ENCODE measurements at places on chromosomes 4 and X.

GRCh38 chr4:79014230-79014629 lies 75.0 kb upstream of the PAQR3 start:
- DNase-seq: no peak

- no peak for DNase-seq
Measured at GRCh38 chrX:123835661-123836371, 24.0 kb upstream of the XIAP start.

DNA sequence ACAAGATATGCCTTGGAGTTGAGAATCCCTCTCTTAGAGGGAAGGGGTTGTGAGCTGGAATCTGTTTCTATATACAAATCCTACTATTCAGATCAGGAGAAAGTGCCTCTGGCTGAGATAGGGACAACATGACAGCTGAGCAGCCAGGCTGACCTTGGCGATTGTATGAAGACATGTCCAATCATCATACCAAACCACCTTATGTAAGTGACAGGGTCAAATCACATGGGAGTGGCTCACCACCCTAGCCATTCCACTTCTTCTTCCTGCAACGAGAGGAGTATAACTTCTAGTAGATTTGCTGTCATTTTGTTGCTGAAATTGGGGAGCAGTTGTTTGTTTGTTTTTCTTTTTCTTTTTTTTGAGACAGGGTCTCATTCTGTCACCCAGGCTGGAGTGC lies 48.3 kb upstream of the TMEM150C start:
- no peak for DNase-seq

- no peak for DNase-seq
Measured at GRCh38 chr4:633406-633805, 8.0 kb downstream of the PDE6B start.

DNA sequence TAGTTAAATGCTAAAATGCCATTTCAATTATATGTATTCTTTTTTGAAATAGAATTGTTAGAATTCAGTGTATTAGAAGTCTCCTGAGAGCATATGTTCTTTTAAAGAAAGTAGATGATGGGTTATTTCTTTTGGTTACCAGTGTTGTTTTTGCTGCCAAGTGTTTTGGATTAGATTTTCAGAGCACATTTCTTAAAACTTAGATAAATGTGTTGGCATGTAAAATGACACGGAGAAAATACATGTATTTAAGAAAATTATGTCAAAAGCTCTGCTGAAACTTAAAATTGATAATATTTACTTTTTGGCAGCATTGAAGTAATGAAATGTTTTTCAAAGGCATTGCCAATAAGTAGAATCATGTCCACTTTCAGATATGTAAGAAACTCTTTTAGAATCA lies 379.7 kb downstream of the ADGRL3 start:
- no peak for DNase-seq

GRCh38 chr4:133464311-133464710 lies 315.2 kb downstream of the PCDH10 start:
- no peak for DNase-seq

DNA sequence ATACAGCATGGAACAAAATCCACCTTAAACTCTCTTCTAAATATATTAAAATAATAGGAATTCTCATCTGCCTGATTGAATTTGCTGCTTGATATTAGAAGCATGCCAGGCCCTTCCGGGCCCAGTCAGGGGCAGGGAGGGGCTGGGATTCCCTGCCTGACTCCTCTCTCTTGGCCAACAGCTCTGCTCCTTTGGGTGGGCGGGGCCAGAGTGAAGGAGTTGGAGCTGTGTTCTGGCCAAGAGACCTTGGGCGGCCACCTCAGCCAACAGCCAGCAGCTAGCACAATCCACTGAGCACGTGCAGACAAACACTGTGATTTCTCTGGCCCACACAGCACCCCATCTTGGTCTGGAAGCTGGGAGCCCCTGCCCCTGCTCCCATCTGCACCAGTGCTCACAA lies 140.3 kb downstream of the PJA1 start:
- DNase-seq: peak; percentile 48

DNA sequence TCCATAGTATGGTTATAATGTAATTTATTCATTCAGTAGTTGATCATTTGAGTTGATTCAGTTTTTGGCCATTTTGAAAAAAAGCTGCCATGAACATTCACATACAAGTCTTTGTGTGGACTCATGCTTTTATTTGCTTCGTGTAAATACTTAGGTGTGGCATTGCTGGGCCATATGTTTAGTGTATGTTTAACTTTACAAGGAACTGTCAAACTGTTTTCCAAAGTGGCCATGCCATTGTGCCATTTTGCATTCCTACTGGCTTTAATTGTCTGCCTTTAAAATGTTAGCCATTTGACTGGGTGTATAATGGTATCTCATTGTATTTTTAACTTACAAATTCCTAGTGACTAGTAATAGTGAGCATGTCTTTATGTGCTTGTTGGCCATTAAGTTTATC lies 8.8 kb downstream of the MTM1 start:
- no peak for DNase-seq

GRCh38 chrX:16771483-16772398 lies 14.5 kb upstream of the TXLNG start:
- no peak for DNase-seq

GRCh38 chr4:53502094-53502493 lies 89.2 kb downstream of the LNX1 start:
- DNase-seq: no peak

- DNase-seq: no peak
Measured at GRCh38 chrX:73849073-73849472, 286.1 kb downstream of the CHIC1 start.

GRCh38 chr4:120971884-120972283 lies 49.4 kb upstream of the PRDM5 start:
- no peak for DNase-seq

DNA sequence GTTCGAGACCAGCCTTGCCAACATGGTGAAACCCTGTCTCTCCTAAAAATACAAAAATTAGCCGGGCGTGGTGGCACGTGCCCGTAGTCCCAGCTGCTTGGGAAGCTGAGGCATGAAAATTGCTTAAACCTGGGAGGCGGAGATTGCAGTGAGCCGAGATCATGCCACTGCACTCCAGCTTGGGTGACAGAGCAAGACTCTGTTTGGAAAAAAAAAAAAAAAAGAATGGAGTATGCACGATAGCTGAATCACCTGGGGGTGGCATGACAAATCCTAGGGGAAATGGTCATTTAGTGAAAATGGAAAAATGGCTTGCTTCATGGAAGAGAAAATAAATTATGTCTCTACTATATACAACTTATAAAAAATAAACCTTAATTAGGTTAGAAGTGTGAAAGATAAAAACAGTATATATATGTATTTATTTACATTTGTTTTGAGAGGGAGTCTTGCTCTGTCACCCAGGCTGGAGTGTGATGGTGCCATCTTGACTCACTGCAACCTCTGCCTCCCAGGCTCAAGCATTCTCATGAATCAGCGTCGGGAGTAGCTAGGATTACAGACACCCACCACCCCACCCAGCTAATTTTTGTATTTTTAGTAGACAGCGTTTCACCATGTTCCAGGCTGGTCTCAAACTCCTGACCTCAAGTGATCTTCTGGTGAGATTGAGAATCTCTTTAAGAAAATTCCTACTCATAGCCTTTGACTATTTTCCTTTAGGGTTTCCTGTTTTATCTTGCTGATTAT lies 19.3 kb upstream of the ING2 start:
- DNase-seq: no peak

DNA sequence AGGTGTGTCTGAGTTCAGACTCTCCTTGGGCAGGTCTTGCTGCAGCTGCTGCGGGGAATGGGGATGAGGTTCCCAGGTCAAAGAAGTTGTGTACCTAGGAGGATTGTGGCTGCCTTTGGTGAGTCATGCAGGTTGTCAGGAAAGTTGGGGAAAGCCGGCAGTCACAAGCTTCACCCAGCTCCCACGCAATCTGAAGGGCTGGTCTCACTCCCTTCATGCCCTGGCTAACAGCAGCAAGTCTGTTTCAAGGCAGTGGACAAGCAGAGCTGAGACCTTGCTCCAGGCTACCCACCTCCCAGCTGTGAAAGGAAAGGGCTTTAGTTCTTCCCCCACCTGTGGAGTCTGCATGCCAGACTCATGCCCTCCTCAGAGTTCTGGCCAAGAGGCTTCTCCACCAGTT lies 287.2 kb downstream of the DTHD1 start:
- DNase-seq: no peak

DNA sequence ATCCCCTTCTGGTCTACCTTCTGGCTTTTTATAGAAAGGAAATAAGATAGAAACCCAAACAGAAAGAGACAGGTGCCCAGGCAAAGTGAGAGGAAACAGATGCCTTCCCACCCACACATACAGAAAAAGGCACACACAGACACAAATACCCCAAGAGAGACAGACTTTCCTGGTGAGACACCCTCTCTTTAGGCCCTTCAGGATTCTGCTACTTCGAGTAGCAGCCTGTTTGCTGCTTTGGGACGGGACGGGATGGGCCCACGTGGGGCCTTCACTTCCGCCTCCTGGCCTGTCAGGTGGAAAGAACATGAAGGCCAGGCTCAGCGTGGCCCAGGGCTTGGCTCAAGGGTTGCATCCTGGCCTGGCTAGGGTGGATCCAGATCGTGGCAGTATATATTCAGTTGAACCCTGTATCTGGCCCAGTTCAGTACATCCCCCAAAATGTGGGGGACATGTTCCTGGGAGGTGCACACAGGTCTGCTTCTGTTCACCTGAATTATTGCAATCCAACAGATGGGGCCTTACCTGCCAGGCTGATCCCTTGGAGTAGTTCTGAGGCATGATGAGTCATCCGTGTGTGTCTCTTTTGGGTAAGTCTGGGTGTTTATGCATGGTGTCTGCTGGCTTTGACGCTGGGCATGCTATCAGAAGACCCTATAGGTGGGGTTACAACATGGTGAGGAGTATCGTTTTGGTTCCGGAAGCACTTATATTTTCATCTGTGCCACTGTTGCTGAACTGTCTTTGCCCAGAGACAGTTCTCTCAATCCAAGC lies 2.4 kb downstream of the ZNF275 start:
- DNase-seq: no peak

- DNase-seq: no peak
Measured at GRCh38 chr4:112513971-112514646, 1.9 kb downstream of the NEUROG2 start.

DNA sequence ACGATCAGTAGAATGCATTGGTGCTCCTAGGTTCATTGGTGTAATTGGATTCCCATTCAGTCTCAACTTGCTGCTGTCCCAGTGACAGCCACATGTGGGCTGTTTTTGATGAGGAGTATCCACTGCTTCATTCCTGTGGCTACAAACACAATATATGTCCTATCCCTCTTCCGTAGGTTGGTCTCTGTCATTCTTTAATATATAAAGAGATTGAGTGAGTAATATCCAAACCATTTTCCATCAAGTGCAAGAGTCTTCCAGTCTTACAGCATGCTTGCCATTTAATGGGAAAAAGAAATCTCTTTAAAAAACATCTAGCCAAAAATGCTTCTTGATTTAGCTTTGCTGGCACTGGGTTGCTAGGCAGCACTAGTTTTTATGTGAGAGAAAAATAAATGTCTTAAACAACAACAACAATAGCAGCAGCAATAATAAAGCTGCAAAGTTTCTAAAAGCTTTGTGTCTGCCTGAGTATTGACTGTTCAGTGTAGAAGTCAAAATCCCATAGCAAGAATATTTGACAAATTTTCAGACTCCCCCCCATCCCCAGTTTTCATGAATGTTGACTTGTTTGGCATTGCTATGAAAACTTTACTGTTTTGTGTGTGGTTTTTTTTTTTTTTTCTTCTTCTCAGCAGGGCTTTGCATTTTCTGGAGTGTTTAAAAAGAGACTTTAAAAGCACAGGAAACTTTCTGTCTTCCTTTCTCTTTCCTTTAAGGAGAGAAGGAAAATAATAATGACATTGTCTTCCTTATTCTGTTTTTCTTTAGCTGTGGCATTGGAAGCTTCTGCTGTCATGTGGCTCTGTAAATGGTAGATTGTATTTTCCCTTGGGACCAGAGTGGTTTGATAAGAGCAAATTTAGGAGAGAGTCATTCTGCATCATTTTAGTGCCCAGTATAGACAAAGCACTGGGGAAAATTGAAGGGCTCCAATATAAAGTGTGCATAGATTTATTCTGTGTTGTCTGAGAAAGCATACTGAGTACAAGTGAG lies 244.3 kb downstream of the ARHGAP10 start:
- DNase-seq: no peak

GRCh38 chrX:149979126-149979644 lies 40.9 kb upstream of the EOLA2 start:
- DNase-seq: no peak

DNA sequence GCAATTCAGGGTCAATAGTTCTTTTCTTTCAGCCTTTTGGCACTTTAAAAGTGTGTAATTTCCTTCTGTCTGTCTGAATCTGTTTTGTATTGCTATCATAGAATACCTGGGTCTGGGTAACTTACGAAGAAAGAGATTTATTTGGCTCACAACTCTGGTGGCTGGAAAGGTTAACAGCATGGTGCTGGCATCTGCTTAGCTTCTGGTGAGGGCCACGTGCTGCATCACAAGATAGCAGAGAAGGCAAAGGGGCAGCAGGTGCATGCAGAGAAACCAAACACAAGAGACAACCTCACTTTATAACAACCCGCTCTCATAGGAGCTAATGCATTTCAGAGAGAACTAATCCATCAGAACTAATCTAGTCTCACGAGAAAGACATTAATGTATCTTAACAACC lies 18.8 kb downstream of the RGN start:
- DNase-seq: no peak

DNA sequence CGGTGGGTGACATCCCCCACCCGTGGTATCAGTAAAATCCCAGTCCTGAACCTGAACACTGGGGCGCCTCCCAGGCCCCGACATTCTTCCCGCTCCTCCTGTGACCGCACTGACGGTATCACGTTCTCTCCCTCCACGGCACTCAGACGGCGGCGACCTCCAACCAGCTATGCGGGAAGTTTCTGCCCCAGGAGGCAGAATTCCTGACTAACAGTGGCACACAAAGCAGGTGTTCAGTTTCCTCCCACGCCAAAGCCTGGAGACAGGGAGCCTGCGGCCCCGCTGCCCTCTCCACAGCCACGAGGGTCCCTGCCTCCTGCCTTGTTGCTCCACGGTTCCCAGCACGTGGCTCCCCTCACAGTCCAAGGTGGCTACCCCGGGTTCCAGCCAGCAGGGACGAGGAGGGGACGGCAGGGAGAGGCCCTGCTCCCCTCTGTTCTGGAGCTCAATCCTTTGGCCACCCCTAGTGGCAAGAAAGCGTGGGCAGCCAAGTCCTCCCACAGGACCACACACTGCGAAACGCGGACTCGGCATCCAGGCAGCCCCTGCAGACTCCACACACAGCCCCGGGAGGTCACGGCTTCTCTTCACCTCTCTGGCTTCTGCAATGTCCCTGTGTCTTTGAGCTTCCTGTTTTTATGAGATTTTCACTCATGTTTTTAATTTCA lies 15.2 kb downstream of the CTBP1 start:
- DNase-seq: peak; percentile 75

GRCh38 chr4:6772223-6772928 lies 10.2 kb upstream of the KIAA0232 start:
- DNase-seq: no peak

DNA sequence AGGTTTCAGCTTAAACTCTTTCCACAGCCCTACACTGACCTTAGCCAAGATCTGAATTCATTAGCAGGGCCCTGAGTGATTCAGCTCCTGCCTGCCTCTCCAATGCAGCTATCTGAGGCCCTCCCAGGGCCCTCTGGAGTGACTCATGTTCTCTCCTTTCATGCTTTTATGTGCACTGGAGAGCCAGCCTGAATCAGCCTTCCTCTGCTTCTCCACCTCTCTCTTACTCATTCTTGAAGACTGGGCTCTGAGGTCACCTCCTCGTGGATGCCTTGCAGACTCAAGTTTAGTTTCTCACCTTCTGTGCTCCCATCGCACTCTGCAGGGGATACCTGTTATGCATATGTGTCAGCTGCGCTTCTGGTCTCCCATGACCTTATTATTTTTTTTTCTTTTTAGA lies 3.1 kb upstream of the OCIAD2 start:
- DNase-seq: no peak

All from right lung (tissue), 10 donors.